ENCODE measurements at places on chromosomes 3 and 15.

GRCh38 chr15:31483053-31483985 is 156.7 kb downstream of the KLF13 start:
- DNase-seq: no peak

GRCh38 chr3:55661571-55661970 is 174.5 kb upstream of the WNT5A start:
- DNase-seq: no peak

- DNase-seq: peak; percentile 47
Measured at GRCh38 chr3:181700168-181701087, 11.3 kb upstream of the SOX2 start.

GRCh38 chr3:190119461-190120268 is 1.0 kb downstream of the P3H2 start:
- DNase-seq: no peak

- DNase-seq: no peak
Measured at GRCh38 chr3:72582211-72582878, 265.9 kb downstream of the SHQ1 start.

DNA sequence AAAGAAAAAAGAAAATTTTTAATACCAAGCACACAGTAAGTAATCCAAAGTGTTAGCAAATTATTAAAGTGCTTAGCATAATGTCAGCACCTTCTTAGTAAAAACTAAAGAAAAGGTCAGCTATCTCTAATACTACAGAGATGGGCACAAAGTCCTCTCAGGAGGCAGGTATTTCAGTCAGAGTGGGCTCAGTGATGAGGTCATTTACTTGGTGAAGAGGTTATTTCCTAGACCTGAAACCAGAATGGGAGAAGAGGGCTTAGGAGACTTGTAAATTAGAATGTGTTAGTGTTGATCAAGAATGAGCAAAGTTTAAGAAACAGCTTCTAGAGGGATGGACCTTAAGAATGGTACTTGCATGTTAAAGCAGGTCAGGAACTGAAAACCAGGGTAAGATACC is 8.7 kb upstream of the PKM start:
- DNase-seq: no peak

DNA sequence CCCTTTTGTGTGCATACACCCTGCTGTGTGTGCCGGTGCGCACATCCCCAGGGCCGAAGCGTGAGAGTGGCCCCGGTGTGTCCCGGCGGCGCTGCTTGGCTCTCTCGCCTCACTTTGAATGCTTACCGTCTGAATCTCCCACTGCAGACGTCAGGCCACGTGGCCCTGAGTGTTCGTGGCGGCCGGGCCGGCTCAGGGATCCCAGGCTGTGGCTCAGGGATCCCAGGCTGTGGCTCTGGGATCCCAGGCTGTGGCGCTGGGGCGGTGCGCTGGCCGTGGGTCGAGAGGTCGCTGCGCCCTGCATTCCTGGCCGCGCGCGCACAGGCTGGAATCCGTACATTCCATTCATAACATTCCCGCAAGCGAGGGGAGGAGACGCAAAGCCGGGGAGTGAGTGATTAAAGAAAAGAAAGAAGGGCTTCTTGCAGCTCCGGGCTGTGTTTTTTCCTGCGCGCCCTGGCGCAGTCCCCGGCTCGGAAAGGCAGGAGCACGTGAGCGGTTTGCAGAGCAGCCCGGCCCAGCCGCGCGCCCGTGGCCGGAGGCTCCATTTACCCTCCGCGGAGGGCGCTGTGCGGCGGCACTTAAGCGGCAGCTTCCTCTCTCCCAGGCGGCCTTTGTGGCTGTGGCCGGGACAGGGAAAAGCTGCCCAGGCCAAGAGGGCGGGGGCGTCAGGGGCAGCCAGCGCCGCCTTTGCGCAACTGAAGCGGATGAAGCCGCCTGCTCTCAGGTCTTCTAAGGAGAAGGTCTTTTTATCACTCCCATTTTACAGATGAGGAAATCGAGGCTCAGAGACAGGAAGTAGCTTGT is 87.0 kb upstream of the ALDH1L1 start:
- peak; percentile 75 for DNase-seq

- DNase-seq: no peak
Measured at GRCh38 chr3:6516694-6517093, 344.2 kb upstream of the GRM7 start.

DNA sequence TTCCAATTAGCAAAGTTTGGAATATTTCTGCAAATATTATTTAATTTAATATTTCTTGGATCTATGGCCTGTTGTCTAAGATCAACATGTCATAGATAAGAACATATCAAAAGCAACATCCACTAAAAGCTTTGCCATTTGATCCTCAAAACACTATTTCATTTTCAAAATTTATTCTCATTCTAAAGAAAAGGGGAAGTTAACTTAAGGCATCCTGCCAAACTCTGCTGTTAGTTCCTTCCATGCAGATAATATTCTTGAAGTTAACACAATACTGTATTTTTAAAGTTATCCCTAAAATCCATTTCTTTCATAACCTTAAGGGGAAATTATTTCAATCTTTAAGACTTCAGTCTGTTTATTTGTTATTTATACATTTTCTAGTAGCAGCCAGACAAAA is 28.2 kb upstream of the GBE1 start:
- no peak for DNase-seq

DNA sequence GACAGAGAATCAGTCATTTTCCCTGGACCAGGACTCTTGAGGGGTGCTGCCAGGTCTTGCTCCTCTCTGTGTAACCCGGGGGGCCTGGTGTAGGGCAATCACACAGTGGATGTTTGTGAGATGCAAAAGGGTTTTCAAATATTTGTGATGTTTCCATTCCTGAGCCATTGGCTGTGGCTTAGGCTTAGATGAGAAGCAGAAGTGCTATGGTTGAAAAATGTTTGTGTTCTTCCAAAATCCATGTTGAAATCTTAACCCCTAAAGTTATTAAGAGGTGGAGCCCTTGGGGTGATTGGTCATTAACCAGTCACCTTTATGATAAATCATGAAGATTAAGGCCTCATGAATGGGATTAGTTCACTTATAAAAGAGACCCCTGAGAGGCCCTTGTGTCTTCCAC is 36.5 kb downstream of the CORO2B start:
- no peak for DNase-seq

DNA sequence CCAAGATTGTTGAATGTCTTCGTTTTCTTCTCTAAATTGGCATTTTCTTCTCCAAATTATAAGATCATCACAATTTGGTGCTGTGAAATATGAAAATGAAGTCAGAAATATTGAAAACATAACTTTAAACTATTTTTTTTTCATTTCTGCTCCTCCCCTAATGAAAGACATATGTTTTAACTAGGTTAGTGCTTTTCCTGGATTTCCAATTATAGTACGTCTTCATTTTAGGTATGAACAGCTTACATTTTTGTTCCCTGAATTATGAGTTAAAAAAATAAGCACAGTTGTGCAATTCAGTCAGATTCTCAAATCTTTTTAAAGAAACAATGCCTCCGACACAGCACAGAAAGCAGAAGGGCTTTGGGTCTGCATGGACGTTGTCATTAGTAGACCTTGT is 83.5 kb upstream of the CFAP20DC start:
- DNase-seq: no peak

- DNase-seq: no peak
Measured at GRCh38 chr15:56293495-56294292, 50.0 kb upstream of the RFX7 start.

DNA sequence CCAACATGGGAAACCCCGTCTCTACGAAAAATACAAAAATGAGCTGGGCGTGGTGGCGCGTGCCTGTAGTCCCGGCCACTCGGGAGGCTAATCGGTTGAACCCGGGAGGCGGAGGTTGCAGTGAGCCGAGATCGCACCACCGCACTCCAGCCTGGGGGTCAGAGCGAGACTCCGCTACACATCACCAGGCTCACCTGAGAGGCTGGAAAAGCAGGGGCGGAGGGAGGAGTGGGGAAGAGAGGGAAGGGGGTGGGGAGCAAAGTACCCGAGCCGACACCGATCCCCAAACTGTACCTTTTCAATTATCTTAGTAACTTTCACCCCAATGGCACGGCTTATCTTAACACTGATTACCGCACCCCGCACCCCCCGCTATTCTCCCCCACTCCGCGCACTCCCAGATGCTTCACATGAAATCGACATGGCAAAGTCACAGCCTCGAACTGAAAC is 46.4 kb upstream of the SYNM start:
- no peak for DNase-seq

DNA sequence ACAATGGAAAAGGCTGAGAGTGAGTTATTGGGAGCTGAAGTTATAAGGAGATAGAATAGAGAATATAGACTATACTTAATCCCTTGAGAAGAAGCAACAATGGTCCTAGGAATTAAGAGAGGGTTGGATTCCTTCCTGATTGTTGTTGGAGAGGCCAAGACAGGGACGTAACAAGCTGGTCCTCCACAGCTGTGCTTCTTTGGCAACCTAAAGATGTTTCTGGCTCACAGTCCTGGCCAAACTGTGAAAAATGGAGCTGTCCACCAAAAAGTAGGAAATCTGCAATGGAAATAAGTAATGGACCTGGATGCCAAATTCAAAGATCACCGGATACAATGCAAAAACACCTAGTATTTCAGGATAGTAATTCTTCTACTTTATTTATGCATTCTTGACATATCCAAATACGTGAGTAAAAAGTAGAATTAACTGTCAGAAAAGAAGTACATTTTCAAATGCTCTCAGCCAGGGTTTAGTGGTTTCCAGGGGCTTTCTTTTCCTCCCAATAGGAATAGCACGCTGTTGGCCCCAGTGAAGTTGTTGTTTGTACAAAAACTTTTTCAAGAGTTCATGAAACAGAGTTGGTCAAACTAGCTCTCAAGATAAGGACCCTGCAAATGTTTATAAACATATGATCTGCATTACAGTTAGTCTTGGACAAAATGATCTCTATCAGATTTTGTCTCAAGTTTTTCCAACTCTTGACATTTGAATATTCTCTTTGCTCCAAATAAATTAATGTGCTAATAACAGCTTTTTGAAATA is 28.3 kb downstream of the CERS3 start:
- no peak for DNase-seq

- DNase-seq: no peak
Measured at GRCh38 chr15:48371961-48372360, 40.7 kb downstream of the DUT start.

GRCh38 chr15:89991312-89991711 is 9.8 kb upstream of the ZNF710 start:
- DNase-seq: no peak

GRCh38 chr3:57778494-57778893 is 22.4 kb downstream of the SLMAP start:
- DNase-seq: no peak

DNA sequence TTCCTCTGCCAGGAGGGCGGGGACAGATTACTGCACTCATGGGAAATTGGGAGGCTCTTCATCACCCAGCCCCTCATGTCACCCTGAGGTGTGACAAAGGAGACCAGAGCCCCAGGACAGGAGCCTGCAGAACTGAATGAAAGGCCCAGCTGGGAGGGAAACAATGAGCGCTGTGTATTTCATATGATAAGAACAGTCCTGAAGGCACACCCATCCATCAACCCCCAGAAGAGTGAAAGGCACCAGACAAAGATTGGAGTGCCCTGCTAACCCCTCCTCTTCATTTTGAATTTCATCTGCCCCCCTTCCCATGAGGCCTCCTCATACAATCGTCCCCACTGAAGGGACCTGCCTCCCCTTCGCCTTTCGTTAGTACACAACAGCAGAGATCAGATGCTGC is 160.0 kb upstream of the PRICKLE2 start:
- no peak for DNase-seq

DNA sequence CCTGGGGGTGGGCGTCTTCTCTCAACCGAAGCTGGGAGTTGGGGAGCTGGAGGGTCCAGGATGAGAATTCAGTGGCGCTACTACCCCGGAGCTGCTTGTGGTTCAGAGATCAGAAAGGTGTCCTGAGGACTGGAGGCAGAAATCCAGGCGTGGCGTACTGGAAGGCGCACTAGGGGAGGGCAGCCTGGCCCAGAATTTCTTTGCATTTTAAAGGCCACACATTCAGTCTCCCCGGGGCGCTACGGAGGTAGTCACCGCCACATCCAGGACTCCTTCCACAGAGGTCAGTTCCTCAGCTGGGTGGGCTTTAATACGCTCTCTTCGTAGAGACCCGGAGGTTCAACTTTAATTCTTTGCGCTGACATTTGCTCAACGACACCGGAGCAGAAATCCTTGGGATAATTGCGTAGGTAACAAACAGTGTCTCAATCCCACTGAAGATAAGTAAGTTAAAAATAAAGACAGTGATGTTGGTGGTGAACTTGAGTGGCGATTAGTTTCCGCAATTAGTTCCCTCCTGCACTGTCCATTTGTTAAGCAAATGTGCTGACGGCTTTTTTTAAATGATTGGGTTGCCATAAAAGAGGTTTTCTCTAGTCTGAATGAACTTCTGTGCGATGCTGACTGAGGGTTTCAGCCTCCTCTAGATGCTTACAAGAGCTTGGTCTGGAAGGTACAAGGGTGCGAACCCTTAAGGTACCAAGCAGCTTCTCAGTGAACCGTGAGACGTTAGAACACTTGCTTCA is 535 bp downstream of the MCTP2 start:
- no peak for DNase-seq

DNA sequence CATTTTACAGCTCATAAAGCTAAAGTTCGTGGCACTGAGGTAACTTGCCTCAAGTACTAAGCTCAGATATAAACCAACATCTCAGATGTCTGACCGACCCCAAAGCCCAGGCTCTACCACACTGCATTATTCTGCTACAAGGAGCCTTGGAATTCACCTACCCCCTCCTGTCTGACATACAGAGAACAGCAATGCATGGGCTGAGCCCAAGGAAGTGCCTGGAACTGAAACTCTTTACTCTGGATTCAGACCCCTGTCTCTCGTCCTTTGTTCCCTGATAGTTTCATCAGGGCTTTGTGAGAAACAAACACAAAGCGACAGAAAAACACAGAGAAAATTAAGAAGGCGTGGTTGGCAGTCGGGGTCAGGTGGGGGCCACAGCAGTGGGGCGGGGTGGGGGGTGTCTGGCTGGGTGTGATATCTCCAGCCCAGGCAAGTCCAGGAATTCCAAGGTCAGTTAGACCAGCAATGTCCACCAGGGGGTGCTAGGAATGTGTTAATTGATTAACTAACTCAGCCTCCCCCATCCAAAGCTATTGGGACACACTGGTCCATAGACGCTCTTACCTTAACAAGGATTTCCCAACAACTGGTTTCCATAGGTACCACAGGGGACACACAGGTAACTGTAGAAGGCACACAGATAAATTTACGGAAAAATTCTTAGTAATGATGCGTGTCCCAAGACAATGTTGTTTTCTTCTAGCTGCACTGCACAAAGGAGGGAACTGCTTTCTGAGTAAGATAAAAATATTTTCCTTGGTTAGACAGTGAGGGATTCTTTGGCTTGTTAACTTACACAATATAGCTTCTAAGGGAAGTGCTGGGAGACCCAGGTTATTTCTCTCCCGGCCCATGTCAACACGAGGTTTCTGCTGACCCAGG is 18.8 kb upstream of the SSUH2 start:
- peak; percentile 78 for DNase-seq

- no peak for DNase-seq
Measured at GRCh38 chr15:44765036-44765435, 28.7 kb downstream of the TRIM69 start.

- no peak for DNase-seq
Measured at GRCh38 chr3:16515885-16516420, 2.5 kb upstream of the RFTN1 start.
